Osteoblast (primary cell): ENCODE measurements at places on chromosomes 6 and 20.

DNA sequence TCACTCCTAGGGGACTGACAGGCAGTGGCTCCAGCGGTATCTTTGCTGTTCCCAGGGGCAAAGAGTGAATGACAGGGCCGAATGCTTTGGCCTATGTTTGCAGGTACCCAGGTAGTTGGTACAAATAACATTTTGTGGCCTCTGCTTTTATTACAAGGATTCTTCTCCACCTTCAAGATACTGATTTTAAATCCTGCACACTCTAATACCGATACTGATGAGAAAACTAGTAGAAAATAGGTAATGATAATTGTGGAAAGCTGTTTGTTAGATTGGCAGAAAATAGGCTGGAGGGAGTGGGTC lies 772 bp downstream of the HINT3 start:
- DNase-seq: no peak

DNA sequence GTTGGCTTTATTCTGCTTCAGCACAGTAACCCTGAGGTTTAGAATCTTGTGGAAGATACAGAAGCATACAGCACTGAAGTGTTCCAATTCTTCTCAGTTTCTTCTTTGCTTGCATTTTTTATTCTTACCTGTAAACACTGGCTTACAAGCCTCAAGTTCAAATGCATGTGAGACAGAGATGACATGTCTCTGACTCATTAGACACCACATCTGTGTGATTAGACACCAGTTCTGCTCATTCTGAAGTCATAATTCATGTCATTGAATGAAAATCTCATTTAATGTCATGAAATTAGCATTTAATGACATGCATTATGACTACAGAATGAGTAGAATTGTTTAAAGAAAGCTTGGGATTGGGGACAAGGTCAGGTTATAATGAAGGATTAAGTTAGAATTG lies 5.8 kb downstream of the GZF1 start:
- DNase-seq: peak; percentile 53

DNA sequence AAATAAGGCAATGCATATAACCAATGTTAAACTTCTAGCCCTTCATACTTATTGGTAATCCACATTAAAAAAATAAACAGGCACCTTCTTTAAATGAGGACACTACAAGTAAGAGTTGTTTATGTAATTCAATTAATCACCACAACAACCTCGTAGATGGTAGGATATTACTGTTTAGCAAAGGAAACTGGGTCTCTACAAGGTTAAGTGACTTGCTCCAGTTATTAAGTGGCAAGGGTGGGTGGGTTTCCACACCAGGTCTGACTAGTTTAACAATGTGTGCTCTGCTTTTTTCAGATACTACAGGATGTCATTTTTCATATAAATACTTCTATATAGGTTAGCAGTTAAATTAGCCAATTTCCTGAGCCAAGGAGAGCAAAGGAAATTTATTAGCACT lies 129.1 kb downstream of the MAN1A1 start:
- no peak for DNase-seq

GRCh38 chr6:104787305-104787704 lies 72.4 kb downstream of the HACE1 start:
- no peak for DNase-seq

DNA sequence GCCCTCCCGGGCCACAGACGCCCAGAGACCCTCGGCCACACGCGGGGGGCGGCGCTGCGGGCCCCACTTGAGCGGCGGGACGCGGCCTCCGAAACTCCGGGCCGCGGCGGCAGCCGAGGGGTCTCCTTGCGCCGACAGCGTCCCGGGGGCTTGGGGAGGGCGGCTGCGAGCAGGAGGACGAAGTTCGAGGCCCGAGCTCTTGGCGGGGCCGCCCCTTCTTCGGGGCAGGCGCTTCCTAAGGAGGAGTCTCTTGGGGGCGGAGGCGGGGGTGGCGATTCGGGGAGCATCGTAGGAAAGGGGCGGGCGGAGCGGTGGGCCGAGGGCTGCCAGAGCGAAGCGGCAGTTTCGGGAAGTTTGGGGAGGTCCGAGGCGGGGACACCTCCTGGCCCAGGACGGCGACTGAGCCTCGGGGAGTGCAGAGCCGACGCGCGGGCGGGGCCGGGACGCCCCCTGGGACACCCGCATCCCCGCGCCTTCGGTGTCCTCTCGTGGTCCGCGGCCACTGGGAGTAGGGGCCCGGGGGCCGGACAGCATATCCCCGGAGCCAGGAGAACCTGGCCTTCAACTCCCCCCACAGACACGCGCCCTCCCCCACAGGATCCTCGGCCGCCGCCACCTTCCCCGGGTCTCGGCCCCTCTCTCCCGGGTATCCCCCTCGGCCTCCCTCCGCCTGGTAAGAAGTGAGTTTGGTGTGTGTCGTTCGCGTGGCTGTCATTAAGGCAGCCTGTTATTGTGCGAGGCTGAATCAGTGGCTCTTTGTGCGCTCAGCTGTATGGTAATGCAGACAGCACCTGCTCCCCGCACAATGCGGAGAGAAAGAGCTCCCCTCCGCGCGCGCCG lies 613 bp upstream of the DLL1 start:
- DNase-seq: peak; percentile 76

GRCh38 chr6:99711925-99712324 lies 105.3 kb downstream of the PRDM13 start:
- no peak for DNase-seq

DNA sequence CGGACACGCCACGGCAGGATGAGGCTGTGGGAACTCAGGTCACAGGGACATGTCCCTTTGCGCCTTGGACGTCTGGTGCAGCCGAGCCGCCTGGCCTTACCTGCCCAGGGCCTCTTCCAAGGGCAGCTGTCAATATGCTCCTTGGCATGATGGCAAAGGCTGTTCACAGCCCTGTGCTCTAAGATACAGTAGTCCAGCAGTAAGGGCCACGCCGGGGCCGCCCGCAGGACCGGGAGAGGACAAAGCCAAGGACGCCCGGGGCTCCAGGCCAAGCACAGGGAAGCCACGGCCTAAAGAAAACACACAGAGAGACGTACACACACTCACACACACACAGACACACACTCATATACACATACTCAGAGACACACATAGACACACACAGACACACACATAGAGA lies 13.0 kb downstream of the FOXF2 start:
- no peak for DNase-seq

DNA sequence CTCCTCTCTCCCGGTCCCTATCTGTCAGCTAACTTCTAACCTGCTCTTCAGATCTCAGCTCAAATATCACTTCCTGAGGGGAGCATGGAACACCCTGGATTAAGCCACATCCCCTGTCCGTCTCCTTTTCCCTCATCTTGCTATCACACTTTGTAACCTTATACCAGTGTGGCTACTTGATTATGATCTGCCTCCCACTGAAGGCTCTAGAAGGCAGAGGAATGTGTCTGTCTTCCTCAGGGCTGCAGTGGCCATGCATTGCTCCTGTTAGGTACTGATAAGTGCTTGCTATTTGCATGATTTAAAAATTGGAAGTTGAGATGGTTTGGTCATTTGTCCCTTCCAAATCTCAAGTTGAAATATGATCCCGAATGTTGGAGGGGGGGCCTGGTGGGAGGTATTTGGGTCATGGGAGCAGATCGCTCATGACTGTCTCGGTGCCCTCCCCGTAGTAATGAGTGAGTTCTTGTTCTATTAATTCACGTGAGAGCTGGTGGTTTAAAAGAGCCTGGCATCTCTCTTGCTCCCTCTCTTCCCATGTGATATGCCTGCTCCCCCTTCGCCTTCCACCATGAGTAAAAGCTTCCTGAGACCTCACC lies 71.4 kb downstream of the PLCB4 start:
- DNase-seq: no peak

GRCh38 chr20:63759377-63759901 lies 19.9 kb downstream of the SLC2A4RG start:
- peak; percentile 46 for DNase-seq

- no peak for DNase-seq
These were observed 11.9 kb downstream of the ASF1A start for GRCh38 chr6:118905851-118906250.

GRCh38 chr6:150967381-150967780 lies 101.9 kb downstream of the MTHFD1L start:
- no peak for DNase-seq

GRCh38 chr6:36358226-36358915 lies 21.7 kb upstream of the BNIP5 start:
- peak; percentile 74 for DNase-seq

GRCh38 chr6:8507286-8507685 lies 71.9 kb upstream of the SLC35B3 start:
- DNase-seq: no peak

GRCh38 chr6:81694207-81694606 lies 58.3 kb downstream of the TENT5A start:
- no peak for DNase-seq

DNA sequence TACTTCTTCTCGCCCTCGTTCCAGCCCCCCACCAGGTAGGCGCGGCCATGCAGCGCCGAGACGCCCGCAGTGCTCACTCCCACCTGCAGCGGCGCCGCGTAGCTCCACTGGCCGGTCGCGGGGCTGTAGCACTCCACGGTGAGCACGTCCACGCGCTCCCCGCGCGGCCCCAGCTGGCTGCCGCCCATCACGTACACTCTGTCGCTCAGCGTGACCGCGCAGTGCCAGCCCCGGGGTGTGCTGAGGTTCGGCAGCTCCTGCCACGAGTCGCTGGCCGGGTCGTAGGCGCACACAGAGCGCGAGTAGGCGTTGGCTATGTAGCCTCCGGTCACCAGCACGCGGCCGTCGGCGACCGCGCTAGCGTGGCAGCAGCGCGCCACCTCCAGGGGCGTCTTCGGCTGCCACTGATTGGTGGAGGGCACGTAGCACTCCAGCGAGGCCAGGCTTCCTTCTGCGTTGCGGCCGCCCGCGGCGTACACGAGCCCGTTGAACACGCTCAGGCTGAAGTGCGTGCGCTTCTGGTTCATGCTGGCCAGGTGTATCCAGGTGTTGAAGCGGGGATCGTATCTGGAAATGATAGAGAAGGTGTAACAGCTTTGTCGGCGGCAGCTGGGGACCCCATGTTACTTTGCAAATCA lies 13.7 kb downstream of the KLHL31 start:
- DNase-seq: peak; percentile 67

DNA sequence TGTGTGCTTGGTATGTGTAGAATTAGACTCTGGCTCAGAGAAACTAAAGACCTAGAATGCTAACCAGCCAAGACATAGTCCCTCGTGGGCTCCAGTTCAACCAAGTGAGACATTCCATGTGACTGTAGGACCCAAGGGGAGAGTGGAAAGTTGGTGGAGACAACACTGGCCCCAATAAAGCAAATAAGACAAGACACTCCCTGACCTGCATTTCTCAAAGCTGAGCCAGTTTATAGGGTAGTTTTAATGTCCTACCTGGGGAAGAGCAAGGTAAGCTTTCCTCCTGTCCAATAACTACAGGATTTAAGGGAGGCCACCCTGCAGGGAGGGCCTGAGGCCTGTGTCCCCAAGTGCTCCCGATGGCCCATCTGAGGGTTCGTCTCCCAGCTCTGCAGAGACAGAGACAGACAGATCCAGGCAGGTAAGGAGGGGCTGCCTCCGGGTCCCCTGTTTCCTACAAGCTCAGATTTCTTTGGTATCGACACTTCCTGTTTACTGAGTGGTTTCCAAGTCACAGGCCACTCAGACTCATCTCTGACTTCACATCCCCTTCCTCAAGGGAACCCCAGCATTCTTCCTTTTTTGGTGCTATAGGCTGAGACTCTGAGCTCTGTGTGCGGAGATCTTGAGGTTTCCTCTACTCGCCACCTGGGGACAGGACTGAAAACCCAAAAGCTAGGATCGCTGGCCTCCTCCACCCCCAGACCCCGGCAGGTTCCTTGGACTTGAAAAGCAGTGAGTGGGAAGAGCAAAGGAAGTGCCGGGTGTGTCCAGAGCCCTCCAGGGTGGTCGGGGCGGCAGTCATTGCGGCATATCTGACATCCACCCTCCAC lies 92.4 kb downstream of the PRND start:
- no peak for DNase-seq

DNA sequence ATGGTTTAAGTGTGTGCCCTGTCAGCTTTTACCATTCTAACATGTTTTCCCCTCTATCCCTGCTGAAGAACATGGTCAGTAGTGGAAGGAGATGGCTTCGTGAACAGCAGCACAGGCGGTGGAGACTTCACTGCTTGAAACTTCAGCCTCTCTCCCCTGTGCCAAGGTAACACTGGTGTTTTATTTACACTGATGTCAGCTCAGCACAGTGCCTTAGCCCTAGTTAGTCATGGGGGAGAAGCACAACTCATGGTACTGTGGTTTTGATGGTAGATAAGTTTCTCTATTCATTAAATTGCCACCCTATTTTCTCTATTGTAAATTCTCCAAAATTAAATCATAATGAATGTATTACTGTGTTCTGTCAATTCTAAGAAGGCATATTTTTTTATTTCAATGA lies 56.6 kb downstream of the MTHFD1L start:
- DNase-seq: no peak

DNA sequence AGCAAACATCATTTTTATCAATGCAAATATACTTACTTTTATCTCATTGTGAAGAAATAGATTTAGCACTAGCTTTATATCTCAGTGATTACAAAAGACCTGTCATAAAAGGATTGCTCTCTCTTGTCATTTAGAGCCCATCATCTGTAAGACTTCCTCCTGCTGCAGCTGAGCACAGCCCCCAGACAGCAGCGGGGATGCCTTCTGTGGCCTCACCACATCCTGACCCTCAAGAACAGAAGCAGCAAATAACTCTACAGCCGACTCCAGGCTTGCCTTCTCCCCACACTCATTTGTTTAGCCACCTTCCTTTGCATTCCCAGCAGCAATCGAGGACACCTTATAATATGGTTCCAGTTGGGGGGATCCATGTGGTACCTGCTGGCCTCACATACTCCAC lies 127.0 kb upstream of the EDN1 start:
- no peak for DNase-seq

DNA sequence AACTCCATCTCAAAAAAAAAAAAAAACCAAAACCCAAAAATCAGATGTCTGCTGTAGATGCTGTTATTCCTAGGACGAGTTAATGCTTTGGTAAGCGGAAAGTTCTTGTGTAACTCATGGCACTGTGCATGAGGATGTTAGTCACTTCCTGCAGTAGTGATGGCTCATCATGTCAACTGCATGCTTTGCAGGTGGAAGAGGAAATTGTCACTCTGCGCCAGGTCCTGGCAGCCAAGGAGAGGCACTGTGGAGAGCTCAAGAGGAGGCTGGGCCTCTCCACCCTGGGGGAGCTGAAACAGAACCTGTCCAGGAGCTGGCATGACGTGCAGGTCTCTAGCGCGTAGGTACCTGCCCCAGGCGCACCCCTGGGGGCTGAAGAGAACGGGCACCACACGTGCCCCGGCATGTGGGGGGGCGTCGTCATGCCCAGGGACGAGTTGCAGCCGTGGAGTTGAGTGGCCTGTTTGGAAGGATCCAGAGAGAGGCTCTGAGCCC lies 8.5 kb downstream of the TPD52L2 start:
- DNase-seq: peak; percentile 97

GRCh38 chr6:26412954-26413353 lies 10.9 kb downstream of the BTN3A1 start:
- DNase-seq: no peak

- no peak for DNase-seq
These were observed 141.7 kb downstream of the ADGRG6 start for GRCh38 chr6:142443532-142443931.

DNA sequence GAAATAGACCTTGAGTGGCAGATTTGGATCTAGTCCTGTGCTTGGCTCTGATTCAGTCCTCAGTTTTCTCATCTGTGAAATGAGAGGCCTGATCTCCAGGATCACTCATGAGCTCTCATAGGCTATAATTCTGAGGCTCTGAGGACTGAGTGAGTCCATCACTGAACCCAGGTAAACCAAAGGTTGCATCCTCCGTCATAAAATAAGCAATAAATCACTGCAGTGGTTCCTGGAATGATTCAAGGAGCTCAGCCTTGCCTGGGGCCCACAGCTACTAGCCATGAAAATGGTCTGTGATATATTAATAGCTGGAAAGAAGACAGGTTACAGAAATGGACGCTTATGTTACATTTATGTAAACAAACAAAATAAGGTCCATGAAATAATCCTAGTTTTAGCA lies 124.8 kb downstream of the MAP3K7 start:
- DNase-seq: peak; percentile 8

- no peak for DNase-seq
These were observed 224.9 kb downstream of the FARS2 start for GRCh38 chr6:5486214-5486613.
